ENCODE measurements at places on chromosomes 11 and 22. TPM values are rescaled to one million over a fixed set of nuclear protein-coding genes. Genes with fewer than 3 reads are reported as not detected.

DNA sequence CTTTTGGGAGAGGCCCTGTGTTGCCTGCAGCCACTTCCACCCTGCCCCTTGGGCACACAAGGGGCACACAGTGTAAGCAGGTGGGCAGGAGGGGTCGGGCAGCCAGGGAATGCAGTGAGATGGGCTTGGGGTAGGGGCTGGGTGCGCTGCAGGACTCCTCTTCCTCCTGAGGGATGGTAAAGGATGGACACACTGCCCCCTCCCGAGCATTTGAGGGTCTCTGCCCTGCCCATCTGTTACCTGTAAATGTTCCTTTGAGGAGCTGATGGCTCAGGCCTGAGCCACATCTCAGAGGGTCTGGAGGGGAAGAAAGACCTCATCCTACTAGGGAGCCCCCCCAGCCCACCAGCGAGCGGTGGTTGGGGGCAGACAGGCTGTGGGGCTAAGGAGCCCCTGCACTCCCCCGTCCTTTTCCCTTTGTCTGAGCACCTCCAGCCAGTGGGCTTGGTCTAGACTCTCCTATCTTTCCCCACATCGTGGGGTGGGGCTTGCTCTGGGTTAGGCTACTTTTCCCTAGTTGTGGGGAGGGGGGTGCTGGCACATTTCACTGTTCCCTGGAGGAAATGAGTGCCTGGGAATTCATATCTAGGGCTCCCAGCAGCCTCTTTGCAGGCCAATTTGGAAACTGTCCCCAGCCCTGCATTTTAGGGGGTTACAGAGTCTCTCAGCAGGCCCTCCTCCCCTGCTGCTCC lies 1.7 kb upstream of the TSSC4 start:
- no peak for DNase-seq

- DNase-seq, result peak; percentile 22
Measured at GRCh38 chr11:119369132-119369925, 12.2 kb downstream of the USP2 start.

GRCh38 chr11:125941619-125942611 lies 3.9 kb upstream of the VSIG10L2 start:
- peak; percentile 72 for DNase-seq

- DNase-seq, result peak; percentile 87
Measured at GRCh38 chr22:17867160-17867785, 93.0 kb upstream of the BID start.

GRCh38 chr11:121449123-121449522 lies 3.0 kb upstream of the SORL1 start:
- no peak for DNase-seq

Gene BCO2
- total RNA-seq, result 9.6 TPM

Measured in kidney (tissue), 22 donors.